ENCODE measurements at places on chromosomes 16 and 17.

DNA sequence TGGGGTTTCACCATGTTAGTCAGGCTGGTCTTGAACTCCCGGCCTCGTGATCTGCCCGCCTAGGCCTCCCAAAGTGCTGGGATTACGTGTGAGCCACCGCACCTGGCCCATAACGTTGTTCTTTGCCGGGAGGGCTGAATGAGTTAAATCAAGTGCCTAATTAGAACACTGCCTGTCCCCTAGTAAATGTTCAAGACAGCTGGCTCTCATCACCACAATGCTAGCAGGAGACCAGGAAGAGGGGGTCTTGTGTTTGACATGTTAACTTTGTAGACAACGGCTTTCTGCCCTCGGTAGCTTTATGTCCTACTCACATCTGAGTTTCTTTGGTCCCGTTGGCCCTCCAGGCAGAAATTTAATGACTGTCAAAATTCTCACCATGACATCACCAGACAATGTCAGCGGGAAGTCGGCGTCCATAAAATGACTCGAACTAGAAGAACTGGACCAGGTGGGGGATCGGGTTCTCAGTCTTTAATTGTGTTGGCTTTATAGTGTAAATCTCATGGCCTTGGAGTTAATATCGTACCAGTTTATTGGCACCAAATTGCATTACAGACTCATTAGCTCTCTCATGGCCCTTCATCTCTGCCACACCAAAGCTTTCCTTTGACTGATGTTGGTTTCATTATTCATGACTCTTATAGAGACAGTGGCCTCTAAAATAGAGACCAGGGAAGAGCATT, 11.4 kb upstream of the ITPRIPL2 start:
- DNase-seq = no peak

GRCh38 chr16:77660311-77660710, 62.0 kb upstream of the NUDT7 start:
- DNase-seq = no peak

GRCh38 chr16:74503412-74503811, 82.1 kb upstream of the CLEC18B start:
- DNase-seq = no peak

DNA sequence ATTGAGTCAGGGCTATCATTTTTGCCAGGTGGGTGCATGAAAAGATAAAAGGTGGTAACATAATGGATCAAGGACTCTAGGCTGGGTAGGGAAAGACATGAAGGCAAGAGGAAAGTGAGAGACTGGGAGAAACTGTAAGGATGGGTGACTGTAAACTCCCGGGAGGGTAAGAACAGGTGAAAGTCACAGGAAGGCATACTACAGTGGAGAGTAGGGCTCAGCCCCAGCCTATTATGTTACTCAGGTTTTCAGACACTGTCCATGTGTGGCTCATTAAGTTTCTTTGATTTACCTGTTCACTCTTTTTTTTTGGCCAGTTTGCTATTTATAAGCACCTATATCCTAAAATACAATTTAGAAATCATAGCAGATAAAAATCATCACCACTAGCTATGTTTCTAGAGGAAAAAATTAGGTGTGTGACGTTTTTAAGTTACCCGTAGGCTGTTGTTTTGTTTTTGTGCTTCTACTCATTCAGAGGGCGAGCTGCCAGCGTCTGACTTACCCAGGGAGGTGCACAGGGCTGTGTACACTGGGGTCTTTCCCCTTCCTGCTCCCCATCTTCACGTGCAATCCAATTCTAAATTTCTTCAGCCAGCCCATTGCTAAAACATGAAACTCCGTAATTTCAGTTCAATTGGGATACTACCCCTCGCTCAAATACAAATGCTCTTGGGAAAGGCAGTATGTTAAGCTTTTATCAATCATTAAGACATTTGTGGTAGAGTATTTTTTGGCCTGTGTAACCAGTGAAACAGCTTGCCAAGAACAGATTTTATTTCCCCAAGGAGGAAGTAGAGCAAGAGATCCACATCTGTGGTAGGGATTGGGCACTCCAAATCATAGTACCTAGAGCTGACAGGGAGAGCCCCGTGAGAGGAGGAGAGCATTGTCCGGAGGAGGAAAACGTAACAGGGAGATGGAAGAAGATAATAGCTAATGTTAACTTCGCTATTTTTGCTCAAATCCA, 21.7 kb upstream of the VWA3A start:
- no peak for DNase-seq

GRCh38 chr17:41024697-41025096, 2.3 kb downstream of the KRTAP1-5 start:
- DNase-seq = no peak

DNA sequence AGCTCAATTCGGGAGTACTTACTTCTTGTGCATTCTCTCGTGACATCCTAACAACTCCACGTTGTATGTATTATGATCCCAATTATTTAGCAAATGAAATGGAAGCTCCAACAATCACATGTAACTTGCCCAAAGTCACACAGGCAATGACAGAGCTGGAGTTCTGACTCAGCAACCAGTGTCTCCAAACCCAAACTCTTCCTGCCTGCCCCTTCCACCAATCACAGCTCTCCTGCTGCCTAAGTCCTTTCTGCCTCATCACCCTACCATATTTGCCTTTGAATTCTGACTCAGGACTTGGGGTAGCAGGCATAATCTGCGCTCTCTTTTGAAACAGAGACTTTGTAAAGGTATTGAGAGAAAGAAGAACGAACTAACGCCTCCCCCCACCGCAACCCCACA, 245.2 kb upstream of the MAF start:
- peak; percentile 3 for DNase-seq

DNA sequence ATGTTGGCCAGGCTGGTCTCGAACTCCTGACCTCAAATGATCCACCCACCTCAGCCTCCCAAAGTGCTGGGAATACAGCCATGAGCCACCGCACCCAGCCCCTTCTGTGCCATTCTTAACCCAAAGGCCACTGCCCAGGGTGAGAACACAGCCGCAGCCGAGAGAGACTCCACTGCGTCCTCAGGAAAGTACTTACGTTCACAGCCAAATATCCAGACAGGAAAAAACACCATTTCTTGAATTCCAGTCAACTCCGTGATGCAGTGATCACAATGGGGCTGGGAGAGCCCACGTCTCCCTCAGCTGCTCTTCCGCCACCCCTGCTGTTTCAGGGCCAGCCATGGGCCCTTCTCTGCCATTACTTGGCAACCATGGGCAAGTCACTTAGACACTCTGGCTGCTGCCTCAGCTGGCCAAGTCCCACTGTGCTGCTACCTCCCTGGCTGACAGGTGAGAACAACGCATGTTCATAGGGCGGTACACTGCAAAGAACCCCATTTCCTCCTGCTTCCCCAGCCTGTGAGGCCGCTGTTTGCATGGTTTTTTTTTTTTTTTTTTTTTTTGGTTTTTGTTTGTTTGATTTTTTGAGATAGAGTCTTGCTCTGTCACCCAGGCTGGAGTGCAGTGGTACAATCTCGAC, 4.3 kb downstream of the CDIP1 start:
- no peak for DNase-seq

GRCh38 chr17:41561554-41561953, 10.3 kb downstream of the KRT9 start:
- DNase-seq = no peak

- DNase-seq = no peak
These were observed 395.5 kb downstream of the TMEM114 start for GRCh38 chr16:8194794-8195193.

DNA sequence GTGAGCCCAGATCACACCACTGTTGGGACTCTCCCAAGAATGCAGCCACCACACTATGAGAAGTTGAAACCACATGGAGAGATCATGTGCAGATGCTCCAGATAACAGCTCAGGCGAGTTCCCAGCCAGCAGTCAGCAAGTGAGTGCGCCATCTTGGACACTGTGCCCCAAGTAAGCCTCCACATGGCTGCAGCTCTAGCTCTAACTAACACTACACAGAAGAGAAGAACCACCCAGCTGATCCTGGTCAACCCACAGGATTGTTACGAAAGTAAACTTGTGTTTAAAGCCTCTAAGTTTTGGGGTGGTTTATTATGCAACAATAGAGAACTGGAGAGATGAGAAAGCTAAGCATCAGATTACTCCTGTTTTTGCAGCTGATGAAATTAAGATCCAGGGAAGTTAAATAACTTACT, 25.8 kb downstream of the SLC38A7 start:
- no peak for DNase-seq

GRCh38 chr17:39146273-39146672, 5.2 kb downstream of the PLXDC1 start:
- no peak for DNase-seq

GRCh38 chr17:81396722-81397313, 1.6 kb downstream of the BAHCC1 start:
- no peak for DNase-seq

GRCh38 chr16:8588682-8589056, 1.6 kb downstream of the TMEM114 start:
- no peak for DNase-seq

- DNase-seq = no peak
These were observed 722.3 kb downstream of the CDH8 start for GRCh38 chr16:61313931-61314330.

GRCh38 chr17:41377546-41377945, 4.6 kb downstream of the KRT34 start:
- no peak for DNase-seq

GRCh38 chr17:46108120-46108519, 85.1 kb downstream of the KANSL1 start:
- no peak for DNase-seq

DNA sequence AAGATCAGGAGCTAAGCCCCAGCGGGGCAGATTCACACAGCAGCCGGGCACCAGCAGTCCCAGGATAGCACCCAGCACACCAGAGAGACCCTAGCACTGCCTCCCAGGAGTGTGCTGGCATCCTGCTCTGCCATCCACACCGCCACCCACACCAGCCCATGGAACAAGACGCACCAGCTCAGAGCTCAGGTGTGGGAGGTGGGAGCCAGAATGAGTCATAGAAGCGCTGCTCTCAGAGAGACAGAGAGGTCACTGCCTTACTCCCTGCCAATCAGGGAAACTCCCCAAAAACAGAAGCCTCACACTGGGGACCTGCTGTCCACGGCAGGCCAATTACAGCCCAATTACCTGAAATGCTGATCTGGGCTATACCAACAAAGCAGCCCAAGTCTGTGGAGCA, 64.9 kb downstream of the CDYL2 start:
- DNase-seq = no peak

DNA sequence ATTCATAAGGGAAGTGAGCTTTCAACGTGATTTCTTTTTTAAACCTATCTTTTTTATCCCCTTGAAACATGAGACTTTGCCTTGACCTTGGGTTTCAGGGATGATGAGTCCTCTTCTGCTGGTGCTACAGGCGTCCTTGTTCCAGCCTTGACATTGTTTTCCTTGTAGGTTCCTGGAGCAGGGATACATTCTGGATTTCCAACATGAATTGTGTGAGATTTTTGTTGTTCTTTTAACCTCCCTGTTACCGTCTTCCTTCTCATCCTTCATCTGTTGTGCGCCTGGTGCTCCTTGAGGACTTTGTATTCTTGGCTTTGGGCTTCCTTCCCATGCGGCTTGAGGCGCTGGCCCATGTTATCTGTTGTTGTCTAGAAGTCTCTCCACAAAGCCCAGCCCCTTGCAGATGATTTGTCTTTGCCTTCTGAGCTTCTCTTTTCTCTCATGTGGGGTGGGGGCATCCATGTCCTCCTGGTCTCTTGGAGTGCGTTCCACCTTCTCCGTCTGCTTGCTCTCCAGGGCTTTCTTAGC, 283.6 kb downstream of the SNX29 start:
- DNase-seq = no peak

DNA sequence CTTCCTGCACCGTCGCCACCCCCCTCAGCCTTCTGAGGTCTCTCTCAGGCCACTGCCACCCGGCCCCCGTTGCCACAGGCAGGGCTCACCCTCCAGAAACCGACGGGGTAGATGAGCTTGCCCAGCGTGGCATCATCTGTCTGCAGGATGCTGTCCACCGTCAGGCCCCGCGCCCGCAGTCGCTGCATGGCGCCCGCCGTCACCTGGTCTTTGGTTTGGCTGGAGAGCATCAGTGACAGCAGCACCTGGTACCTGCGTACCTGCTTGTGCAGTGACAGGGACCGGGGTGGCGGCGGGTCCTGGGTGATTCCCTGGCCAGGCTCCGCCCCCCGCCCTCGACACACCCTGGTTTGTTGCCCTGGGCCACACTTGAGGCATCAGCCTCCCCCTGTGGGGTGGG, 3.1 kb downstream of the NTHL1 start:
- no peak for DNase-seq

- no peak for DNase-seq
These were observed 58.5 kb upstream of the CREBBP start for GRCh38 chr16:3938843-3939624.

- peak; percentile 81 for DNase-seq
These were observed 2.4 kb downstream of the RHBDF2 start for GRCh38 chr17:76498876-76499251.

DNA sequence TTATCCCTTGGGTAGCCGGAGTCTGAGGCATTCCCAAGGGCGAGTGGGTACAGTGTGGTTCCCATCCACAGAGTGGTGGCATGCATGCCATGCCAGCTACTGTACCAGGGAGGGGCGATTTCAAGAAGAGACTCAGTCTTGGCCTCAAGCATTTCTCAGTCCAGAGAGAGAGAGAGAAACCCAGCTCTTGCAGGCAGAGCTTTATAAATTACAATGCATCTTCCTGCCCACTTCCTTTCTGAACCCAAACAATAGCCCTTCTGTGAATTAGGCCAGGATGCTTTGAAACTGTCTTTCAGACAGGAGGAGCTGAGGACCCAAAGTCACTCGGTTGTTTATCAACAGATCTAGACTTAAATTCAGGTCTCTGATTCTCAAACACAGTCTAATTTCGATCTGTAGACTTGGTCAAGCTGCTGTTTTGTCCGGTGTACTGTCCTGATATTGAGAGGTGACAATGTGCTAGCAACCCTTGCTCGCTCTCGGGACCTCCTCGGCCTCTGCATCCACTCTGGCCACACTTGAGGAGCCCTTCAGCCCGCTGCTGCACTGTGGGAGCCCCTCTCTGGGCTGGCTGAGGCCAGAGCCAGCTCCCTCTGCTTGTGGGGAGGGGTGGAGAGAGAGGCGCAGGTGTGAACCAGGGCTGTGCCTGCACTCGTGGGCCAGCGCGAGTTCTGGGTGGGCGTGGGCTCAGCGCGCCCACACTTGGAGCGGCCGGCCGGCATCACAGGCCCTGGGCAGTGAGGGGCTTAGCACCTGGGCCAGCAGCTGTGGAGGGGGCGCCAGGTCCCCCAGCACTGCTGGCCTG, 408.0 kb downstream of the UTP18 start:
- no peak for DNase-seq

GRCh38 chr17:8935191-8935590, 30.3 kb downstream of the PIK3R5 start:
- peak; percentile 63 for DNase-seq
